ENCODE measurements at places on chromosomes 12 and 14.

- no peak for DNase-seq
Observed at GRCh38 chr12:89752341-89752740, 43.7 kb upstream of the ATP2B1 start.

DNA sequence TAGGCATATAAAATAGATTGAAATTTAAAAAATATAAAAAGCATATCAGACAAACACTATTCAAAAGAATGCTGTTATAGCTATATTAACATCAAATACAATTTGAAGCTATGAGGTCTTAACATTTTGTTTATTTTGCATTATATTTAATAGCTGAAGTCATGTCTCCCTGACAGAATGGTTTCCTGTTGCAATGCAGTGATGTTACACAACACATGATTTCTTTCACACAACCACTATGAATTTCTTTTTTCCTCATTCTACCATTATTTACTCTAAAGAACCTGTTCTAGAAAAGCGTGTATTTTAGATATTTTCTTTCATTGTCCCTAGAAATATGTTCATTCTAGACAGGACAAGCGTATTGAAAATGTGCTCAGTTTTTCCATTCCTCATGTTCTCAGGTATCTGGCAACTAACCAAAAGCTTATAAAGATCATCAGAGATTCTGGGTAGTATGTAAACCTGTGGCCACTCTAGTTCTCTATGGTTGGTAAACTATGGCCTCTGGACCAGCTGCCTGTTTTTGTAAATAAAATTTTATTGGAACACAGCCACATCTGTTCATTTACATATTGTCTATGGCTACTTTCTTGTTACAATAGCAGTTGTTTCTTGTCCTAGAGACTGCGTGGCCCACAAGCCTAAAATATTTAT, 183.8 kb downstream of the FOXA1 start:
- no peak for DNase-seq

DNA sequence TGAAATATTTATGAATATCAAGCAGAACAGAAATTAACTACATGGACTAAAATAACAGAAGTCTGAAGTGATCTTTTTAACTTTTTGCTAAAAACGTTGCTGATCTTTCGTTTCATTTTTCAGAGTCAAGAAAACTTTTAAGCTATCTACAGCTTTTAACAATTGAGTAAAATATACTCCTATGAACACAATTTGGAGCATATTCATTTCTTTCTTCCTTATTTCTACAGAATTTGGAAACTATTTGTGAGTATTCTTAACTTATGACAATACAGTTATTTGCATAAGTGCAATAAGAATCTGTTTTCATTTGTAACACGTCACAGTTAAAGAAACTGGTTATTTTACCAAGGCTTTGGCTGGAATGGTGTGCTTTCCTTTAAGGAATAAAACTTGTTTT, 21.0 kb upstream of the B4GALNT1 start:
- DNase-seq, result no peak

DNA sequence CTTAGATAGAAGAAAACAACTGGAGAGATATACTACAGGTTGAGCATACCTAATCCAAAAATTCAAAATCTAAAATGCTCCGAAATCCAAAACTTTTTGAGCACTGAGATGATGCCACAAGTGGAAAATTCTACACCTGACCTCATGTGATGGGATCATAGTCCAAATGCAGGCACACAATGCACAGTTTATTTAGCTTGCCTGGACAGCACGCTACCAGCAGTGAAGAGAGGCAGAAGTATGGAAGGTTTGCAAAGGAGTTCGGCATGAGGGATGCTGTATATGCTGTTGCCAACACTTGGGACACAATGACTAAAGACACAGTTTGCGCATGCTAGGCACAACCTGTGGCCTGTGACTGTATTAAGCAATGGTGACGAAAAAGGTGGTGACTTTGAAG, 58.1 kb upstream of the CAND1 start:
- DNase-seq, result no peak

DNA sequence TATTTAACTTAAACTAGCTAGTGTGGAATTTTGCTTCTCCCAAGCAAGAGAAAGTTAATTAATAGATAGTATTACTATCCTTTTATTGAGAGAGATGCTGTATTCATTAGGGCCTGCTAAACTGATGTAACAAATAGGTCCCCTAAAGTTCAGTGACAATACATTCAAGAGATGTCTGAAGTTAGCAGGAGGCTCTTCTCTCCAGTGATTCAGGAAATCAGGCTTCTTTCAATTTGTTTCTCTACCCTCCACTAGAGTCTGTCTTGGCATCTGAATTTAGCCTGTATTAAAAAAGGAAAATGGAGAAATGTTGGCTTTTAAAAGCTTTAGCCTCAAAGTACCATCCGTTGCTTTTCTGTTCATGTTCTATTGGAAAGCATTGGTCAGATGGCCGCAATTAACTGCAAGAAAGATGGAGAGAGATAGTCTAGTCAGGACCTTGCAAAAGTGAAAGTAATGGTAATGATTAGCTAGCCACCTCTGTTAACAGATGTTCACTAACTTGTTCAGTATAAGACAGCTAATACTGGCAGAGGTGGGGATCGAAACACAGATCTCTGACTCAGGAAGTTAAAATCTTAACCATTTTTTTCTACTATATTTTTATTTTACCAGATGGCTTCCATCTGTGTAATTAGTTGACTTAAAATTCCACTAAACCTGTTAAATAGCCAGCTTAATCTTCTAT, 786.8 kb downstream of the TMTC2 start:
- DNase-seq, result no peak

GRCh38 chr14:53571641-53572328, 384.8 kb downstream of the BMP4 start:
- DNase-seq, result no peak

- DNase-seq, result no peak
Observed at GRCh38 chr12:10122689-10123088, 7.3 kb downstream of the CLEC7A start.

- DNase-seq, result no peak
Observed at GRCh38 chr12:105922670-105923102, 216.1 kb downstream of the NUAK1 start.

GRCh38 chr12:110247340-110248095, 33.5 kb upstream of the ATP2A2 start:
- DNase-seq, result no peak
